ENCODE measurements at places on chromosomes 7 and 10. TPM values are rescaled to one million over a fixed set of nuclear protein-coding genes. Genes with fewer than 3 reads are reported as not detected.

CABCOCO1 gene
- not detected for total RNA-seq

RELN gene
- 1,451 TPM for total RNA-seq

ELOVL3 gene
- total RNA-seq = not detected

FHIP2A gene
- total RNA-seq = 20.5 TPM

OLAH gene
- 0.20 TPM for total RNA-seq

GPR158 gene
- total RNA-seq = not detected

GJD4 gene
- not detected for total RNA-seq

CCDC172 gene
- not detected for total RNA-seq

ODAD2 gene
- total RNA-seq = 0.60 TPM

CPN1 gene
- not detected for total RNA-seq

RAPGEF5 gene
- 110 TPM for total RNA-seq

GALNT17 gene
- not detected for total RNA-seq

CDHR1 gene
- total RNA-seq = under 0.01 TPM

NEBL gene
- 4.4 TPM for total RNA-seq

All from lung microvascular endothelial cell (primary cell).